ENCODE measurements at places on chromosomes 7 and 10.

DNA sequence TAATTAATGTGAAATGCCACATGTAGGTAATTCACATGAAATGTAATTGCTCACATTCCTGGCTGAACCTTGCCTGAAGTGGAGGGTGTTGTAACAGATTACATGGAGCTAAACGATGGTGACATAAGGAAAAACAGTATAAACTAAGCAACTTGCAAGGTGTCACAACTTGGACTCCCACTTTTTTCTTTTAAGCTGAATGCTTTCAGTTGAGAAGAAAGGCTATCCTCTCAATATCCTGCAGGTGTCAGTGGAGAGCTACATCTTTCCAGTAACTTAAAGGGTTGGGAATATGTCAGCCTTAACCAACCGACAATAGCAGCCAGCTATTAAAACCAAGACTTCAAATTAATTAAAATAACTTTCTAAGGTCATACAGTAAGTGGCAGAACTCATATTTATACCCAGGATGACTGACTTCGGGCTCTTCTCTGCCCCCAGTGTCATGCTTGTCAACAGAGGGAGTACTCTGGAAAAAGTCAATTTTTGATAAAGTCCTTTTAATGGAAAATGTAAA, 33.7 kb downstream of the NRBF2 start:
- DNase-seq: peak; percentile 77

- DNase-seq: no peak
These were observed 219.7 kb downstream of the TRIL start for GRCh38 chr7:28738412-28738811.

- DNase-seq: no peak
These were observed 156.8 kb downstream of the FRMD4A start for GRCh38 chr10:14173706-14174594.

DNA sequence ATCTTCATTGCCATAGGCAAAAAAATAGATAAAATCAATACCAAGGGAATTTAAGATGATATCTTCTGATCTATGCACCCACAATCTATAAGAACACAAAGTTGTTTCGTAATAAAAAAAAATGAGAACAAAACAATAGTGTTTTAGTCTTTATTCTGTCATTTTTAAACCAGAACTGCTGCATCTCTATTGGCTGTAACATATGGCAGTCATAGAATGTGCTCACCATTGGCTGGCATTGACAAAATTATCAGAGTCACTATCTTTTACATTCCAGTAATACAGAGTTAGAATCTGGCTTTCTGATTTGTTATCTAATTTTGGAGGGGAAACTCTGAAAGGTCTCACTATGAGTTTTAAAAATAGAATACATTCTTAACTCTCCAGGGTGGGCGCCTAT, 138.6 kb upstream of the CCDC6 start:
- no peak for DNase-seq

GRCh38 chr10:118729641-118730258, 25.0 kb downstream of the CACUL1 start:
- DNase-seq: no peak

DNA sequence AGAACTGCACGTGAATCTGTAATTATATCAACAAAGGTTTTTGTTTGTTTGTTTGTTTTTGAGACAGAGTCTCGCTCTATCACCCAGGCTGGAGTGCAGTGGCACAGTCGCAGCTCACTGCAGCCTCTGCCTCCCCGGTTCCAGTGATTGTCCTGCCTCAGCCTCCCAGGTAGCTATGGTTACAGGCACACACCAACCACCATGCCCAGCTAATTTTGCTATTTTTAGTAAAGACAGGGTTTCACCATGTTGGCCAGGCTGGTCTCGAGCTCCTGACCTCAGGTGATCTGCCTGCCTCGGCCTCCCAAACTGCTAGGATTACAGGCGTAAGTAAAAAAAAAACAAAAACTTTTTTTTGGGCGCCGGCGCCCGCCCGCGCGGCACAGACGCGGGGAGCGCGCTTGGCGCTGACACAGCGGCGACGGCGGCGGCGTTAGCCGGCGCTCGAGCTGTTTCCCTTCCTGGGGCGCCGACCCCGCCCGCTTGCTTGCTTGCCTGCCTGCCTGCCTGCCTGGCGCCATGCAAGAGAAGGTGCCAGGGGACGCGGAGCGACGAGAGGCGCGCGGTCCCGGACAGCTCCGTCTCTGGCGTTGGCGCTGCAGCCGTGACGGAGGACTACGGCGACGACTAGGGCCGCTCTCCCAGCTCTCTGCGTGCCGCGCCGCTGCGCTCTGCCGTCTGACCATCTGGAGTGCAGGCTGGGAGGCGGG, 171.4 kb upstream of the NUPR2 start:
- DNase-seq: no peak

- no peak for DNase-seq
These were observed 476 bp upstream of the ZFYVE27 start for GRCh38 chr10:97736403-97736901.

DNA sequence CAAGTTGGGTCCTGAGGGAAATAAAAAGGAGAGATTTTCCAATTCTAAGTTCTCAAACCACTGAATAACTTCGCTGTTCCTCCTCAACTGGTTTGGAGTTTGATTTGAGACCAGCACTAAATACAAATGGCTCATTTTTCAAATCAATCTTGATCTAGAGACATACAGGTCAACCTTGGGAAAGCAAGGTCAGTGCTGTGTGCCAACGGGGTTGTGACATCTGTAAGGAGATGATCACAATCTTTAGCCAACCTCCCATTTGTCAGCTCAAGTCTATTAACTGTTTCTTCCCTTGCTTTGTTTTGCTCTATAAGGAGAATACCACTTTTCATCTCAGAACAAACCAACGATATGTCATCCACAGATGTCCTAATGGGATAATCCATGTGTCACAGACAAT, 131.1 kb downstream of the TAX1BP1 start:
- no peak for DNase-seq

- DNase-seq: no peak
These were observed 4.8 kb downstream of the FSCN3 start for GRCh38 chr7:127598318-127598717.

DNA sequence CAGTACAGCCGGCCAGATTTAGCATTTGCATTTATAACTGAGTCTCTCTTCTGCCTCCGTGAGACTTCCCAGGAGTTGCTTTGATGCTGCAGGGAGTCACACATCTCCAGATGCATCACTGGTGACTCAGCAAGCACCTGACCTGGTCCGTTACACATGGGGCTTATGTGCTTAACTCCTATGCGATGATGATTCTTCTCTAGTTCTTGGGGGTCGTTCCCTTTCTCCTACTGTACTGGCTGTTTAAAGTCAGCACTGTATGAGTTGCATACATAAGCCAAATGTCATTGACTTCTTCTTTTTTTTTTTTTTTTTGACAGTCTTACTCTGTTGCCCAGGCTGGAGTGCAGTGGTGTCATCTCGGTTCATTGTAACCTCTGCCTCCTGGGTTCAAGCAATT, 13.0 kb upstream of the AKR1E2 start:
- no peak for DNase-seq

GRCh38 chr7:6395898-6396595, 51.7 kb downstream of the DAGLB start:
- no peak for DNase-seq

- no peak for DNase-seq
These were observed 58.1 kb downstream of the CAV1 start for GRCh38 chr7:116582806-116583444.

- DNase-seq: no peak
These were observed 77.2 kb upstream of the PLXNA4 start for GRCh38 chr7:132653366-132653930.

GRCh38 chr7:101386558-101387231, 24.0 kb downstream of the COL26A1 start:
- peak; percentile 69 for DNase-seq

DNA sequence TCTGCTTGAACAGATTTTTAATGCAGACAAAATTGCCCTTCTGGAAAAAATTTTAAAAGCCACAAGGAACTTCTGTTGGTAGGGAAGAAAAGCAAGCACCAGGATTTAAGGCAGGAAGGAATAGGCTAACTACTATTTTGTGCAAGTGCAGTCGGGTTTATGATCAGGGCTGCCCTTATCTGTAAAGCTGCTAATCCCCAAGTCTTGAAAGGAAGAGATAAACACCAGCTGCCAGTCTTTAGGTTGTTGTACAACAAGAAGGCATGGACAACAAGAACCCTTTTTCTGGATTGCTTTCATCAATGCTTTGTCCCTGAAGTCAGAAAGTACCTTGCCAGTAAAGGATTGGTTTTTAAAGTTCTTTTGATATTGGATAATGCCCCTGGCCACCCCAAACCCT, 40.7 kb downstream of the RALA start:
- no peak for DNase-seq

DNA sequence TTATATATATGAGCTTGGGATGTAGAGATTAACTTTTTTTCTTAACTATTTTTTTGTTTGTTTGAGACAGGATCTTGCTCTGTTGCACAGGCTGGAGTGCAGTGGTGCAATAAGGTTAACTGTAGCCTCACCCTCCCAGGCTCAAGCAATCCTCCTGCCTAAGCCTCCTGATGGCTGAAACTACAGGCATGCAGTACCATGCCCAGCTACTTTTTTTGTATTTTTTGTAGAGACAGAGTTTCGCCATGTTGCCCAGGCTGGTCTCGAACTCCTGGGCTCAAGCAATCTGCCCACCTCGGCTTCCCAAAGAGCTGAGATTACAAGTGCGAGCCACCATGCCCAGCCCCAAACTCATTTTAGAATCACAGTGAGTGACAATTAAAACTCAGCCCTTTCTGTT, 105.2 kb downstream of the CUBN start:
- DNase-seq: no peak

- DNase-seq: no peak
These were observed 73.8 kb upstream of the KMT2E start for GRCh38 chr7:104940023-104940710.

- no peak for DNase-seq
These were observed 240.7 kb downstream of the TCERG1L start for GRCh38 chr10:131070856-131071255.

DNA sequence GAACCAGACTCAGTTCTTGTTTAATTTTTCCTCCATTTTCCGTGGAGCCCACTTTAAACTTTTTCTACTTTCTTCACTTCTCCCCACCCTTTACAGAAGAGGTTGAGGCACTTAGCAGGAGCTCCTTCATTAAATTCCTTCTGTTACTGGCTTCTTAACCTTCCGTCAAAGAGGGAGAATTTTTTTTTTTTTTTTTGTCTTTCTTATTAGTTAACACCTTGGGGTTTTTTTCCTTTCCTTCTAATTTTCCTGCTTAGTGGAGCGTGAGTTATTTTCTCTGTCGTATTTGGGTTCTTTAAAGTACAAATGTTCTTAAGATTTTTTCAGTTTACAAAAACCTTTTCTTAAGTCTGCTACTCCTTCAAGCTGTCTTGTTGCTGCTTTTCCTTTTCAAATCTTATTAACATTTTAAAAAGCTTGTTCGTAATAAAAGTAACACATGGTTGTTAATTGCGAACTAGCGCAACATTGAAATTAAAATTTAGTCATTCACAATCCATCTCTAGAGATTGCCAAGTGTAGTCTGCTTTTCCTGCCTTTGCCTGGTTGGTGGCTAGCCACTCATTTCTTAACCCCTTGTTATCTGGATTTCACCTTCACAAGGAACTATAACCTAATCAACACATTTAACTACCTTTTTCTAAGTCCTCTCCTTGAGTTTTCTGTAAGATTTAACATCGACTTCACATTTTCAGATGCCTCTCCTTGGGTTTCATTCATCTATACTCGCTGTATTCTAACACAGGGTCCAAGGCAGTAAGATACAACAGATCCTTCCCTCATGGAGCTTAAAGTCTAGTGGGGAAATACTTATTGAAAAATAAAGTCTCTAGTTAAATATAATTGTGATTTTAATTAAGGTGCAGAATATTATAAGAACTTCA, 2.0 kb downstream of the BMPR1A start:
- no peak for DNase-seq

GRCh38 chr10:7611909-7612308, 54.9 kb downstream of the ITIH5 start:
- DNase-seq: no peak

GRCh38 chr7:24504040-24504439, 69.2 kb upstream of the PALS2 start:
- no peak for DNase-seq

GRCh38 chr10:96814264-96814663, 17.8 kb upstream of the LCOR start:
- no peak for DNase-seq

- no peak for DNase-seq
These were observed 196.4 kb downstream of the ANKRD7 start for GRCh38 chr7:118420888-118421287.

DNA sequence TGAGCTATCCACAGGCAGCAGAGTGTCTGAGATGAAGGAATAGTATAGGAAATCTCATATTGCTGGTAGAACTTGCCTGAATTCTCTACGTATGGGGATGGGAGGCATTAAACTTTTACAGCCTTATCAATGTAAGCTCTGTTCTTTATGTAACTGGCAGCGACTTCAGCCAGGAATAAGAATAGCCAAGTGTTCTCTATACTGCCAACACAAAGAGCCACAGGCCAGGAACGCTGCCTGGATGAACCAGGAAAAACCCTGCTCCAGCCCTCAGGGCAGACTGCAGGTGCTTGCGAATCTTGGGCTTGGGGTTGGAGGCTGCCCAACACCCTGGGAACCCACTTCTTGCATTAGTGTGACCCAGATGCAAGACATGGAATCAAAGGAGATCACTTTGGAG, 6.1 kb upstream of the OLAH start:
- no peak for DNase-seq

DNA sequence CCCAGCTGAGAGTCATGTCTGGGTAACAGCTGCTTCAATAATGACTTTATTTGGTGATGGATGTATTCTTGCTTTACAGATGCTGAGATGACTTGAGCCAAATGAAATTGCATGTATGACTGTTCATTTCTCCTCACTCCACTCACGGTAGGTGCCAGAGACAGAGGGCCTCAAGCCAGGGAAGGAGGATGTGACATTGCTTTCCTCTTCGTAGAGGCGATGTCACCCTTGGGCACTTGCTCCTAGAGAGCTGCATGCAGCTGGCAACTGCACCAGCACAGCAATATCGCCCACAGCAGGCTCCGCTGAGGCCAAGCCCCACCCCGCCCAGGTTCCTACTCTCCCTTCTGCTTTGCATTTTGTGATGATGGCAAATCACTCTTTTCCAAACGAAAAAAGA, 116.6 kb upstream of the AOAH start:
- no peak for DNase-seq

GRCh38 chr7:92634924-92635519, 44.8 kb upstream of the FAM133B start:
- no peak for DNase-seq

- no peak for DNase-seq
These were observed 125.3 kb downstream of the ADARB2 start for GRCh38 chr10:1611936-1612550.

DNA sequence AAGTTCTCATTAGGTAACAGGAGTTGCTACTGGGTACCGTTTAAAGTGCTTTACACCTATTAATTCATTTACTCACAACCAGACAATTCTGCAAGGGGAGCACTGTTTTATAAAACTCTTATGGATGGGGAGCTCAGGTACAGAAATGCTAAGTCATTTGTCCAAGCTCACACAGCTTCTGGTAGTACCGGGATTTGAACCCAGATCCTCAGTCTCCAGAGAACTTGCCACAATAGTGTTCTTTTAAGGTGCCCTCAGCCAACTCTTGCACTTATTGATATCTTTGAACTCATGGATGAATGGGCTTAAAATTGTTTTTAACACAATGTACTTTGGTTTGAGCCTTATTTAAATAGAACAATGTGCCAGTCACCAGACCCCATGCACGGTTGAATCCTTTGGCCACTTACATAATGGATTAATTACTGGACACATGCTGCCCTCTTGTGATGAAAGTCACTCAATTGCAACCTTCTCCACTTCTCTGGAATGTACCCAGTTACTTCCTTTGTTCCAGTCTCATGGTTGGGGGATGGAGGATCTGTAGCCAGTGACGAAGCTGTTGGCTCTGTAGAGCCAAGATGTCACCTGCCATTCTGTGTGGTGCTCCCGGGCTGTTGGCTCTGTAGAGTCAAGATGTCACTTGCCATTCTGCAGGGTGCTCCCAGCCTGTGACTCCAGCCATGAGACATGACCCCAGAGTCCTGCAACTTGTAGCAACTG, 65.6 kb downstream of the NOD1 start:
- peak; percentile 31 for DNase-seq
